ENCODE measurements at places on chromosomes 7 and 10.

DNA sequence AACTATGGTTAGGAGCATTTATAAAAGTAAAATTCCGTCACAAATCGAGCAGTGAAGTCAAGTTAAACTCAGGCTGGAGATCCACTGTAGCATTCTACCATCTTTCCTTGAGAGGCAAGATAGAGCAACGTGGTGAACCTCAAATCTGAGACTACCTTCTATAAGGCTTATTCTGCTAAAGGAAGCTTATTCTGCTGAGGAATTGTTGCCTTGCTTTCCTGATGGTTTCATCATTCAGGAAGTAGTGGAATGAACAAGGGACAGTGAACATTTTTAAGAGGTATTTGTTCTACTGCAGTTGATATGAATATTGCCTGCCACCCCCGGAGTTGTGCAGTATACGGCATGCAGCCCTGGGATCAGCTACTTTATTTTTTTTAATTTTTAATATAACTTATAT is 170.8 kb downstream of the VPS50 start:
- no peak for DNase-seq

DNA sequence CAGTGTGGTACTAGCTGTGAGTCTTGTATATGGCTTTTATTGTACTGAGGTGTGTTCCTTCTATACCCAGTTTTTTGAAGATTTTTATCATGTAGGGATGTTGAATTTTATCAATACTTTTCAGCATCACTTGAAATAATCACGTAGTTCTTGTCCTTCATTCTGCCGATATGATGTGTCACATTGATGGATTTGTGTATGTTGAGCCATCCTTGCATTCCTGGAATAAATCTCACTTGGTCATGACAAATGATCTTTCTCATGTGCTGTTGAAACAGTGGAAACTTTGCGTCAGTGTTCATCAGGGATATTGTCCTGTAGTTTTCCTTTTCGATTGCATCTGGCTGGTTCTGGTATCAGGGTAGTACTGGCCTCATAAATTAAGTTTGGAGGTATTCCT is 7.1 kb upstream of the PRKAR1B start:
- DNase-seq: no peak

DNA sequence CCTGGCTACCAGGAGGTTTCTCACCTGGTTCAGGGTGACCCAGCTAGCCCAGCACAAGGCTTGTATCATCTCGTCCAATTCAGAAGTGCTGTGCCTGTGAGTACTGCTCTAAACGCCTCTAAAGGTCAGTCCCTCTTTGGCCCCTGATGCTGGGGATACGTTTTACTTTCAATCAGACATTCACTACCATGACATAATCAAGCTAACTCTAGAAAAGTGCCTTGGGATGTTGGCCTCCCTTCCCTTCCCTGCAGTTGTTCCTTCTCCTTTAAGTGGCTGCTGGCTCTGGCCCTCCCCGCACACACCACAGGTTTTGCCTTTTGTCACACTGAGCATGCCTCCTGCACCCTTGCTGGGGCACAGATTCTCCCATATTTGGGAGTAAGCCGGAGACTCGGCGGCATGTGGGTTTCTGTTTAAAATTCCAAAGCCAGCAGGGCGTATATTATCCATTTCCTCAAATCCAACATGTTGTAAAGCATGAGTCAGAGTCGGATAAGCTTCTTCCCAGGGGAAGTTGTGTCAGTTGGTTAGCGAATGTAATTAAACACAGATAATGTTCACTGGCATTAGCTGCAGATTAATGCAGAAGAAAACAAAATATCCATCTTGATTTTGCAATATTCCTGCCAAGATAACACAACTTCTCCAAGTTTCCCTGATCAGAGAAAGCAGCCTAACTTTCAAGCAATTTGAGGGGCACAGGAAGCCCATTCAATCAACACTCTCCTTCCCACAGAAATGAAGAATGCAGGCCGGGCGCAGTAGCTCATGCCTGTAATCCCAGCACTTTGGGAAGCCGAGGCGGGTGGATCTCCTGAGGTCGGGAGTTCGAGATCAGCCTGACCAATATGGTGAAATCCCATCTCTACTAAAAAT is 31.8 kb upstream of the VCL start:
- no peak for DNase-seq

DNA sequence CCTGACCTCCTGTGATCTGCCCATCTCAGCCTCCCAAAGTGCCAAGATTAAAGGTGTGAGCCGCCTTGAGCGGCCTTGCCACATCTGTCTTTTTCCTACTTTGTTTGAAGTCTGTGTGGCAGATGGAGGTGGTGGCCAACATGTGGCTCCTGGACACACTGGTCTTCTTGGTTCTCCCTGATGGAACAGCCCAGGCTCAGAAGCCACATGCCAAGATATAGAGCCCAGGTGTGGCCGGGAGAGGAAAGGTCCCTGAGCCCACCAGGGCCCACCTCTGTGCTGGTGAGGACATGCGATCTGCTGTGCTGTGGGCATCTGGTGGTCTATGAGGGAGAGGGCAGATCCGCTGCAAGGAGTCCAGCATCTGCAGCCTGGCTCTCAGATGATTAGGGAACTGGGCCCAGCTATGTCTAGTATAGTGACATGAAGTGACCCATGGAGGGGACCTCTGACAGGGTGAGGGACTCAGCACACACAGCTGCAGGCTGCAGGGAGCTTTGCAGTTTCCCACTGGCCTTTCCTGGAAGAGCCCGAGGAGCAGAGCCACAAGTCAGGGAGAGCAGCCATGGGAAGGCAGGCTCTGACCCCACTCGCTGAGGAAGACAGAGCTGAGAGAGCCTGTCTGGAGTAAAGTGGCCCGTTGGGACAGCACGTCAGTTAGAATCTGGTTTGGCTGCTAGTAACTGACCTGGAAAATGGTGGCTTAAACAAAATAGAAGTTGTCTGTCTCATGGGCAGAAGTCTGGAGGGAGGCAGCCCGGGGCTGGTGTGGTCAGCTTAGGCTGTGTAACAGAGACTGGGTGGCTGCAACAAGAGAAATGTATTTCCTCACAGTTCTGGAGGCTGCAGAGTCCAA is 25.9 kb downstream of the ADCY1 start:
- DNase-seq: no peak

- DNase-seq: no peak
Observed at GRCh38 chr10:83533290-83533689, 606.0 kb upstream of the GHITM start.

- DNase-seq: no peak
Observed at GRCh38 chr7:43313628-43314378, 201.4 kb downstream of the HECW1 start.

DNA sequence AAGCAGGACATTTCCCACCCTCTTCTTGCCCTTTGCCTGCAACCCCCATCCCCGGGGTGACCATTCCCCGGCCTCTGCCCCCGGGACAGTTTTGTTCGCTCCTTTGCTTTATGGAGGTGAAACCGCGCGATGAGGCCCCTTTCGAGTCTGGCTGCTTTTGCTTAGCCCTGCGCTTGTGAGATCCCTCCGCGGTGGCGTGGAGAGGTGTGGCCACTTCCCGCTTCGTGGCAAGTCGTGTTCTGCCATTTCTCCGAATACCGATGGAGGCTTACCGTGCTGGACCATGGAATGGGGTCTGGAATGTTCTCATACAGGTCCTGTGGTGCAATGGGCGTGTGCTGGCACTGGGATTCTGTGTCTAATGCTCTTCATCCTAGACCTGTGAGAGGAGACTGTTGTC is 106.7 kb downstream of the LHPP start:
- no peak for DNase-seq

DNA sequence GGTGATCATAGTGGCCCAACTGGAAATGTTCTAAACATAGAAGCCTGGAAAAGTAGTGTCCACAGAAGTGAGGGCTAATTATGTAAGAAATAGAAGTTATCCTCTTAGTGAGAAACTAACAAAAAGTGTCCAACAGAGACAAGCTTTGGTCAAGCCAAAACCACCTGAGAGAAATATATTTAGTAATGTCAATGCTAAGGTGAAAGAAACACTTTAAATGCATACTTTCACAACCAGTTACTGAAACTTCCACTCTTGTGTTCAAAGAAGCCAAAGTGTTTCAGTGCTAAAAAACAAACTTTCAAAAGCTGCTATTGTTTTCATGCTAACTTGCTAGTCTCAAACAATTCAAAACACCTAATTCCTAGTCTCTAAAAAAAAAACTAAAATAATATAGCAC is 18.1 kb downstream of the RAB11FIP2 start:
- no peak for DNase-seq

DNA sequence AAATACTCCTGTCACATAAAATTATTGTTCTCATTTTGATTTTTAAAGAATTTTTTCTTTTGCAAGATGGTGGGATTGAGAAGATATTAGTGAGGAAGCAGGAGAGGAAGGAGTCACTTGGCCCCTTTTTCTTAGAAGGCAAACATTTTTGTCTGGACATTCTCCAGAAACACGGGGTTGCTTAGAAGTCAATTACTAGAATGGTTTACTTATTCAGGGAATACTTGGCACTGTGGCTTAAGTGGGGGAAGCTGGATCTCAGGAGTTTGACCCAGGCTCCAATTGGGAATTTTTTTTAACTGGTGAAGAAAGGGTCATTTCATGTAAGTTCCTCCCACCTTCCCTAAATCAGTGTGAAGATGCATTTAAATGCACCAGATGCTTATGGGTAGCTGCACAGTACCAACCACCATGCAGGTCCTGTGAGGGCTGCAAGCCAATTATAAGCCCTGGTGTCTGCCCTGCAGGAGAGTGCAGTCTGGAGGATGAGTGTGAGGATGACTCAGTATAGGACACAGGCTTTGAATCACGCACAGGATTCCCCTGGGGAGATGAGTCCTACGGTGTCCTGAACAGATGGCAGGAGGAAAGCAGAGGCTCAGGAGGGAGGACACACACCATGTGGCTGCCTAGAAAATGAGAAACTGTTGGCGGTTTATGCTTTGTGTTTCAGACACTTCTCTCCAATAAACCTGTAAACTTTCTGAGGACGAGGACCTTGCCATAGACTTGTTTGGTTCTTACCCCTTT is 299.1 kb downstream of the PLXNA4 start:
- no peak for DNase-seq

DNA sequence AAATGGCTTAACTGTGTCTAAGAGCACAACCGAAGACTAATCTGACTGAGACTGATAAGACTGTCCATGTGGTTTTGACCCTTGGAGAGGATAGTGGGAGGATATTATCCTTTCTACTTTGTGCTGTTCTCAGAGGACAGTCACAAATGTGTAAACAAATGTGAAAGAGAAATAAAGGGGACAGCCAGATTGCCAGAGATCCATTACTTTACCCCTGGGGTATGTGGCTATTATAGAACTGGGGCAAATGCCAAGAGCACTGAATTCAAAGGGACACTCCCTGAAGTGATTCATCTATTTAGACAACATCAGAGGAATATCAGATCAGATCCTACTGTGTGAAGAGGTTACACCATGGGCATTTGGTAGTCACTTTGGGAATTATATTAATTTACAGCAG is 154.7 kb downstream of the RNLS start:
- DNase-seq: no peak

GRCh38 chr10:87558333-87558732 is 53.6 kb downstream of the MINPP1 start:
- DNase-seq: no peak

DNA sequence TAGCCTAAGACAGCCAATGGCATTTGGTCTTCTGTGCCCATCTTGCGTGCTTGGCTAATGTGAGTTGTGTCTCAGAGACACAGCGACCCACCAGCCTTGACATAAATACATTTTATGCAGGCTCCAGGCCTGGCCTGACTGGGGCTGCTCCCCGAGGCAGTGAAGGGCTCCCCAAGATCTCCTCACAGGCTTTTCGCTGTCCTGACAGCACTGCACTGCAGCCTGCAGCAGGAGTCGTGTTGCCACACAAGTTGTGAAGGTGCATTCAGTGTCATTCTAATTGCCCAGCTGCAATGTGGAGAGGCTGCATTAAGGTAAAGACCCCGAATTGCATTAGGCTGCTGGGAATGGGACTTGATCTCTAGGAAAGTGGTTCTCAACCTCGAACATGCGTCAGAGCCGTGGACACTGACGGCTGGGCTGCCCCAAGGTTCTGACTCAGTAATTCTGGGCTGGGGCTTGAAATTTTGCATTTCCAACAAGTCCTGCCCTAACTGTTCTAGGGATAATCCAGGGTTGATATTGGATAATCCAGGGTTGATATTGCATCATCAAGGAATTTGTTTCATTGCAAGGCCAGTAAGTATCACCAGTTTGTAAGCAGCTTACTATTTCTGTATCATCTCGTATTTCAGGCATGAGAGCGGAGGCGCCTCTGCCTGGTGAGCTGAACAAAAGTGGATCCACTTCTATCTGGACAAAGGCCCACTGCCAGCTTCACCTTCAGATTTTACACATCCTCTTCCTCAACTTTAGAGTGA is 108.7 kb upstream of the INSIG1 start:
- DNase-seq: no peak

GRCh38 chr10:26879744-26880143 is 19.0 kb upstream of the ABI1 start:
- no peak for DNase-seq

DNA sequence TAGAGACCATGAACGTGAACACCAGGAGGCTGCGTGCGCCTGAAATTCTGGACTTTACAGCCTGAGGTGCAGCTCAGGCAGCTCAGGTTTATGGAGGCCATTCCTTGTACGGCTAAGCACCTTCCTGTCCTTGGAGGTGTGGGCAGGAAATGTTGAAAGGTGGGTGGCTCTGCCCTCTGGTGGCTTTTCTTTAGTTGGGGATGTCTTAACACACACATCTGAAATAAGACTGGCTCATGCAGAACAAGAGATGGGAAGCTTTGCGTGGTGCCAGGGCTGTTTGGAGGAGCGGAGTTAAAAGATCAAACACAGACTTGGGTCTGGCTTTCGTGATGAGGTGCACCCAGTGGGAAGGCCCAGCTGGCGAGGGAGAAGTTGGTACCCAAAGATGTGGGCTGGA is 64.1 kb downstream of the DOCK1 start:
- DNase-seq: no peak

GRCh38 chr7:128963327-128963757 is 25.6 kb downstream of the IRF5 start:
- DNase-seq: no peak

- no peak for DNase-seq
Observed at GRCh38 chr10:15103513-15103912, 6.4 kb downstream of the RPP38 start.

DNA sequence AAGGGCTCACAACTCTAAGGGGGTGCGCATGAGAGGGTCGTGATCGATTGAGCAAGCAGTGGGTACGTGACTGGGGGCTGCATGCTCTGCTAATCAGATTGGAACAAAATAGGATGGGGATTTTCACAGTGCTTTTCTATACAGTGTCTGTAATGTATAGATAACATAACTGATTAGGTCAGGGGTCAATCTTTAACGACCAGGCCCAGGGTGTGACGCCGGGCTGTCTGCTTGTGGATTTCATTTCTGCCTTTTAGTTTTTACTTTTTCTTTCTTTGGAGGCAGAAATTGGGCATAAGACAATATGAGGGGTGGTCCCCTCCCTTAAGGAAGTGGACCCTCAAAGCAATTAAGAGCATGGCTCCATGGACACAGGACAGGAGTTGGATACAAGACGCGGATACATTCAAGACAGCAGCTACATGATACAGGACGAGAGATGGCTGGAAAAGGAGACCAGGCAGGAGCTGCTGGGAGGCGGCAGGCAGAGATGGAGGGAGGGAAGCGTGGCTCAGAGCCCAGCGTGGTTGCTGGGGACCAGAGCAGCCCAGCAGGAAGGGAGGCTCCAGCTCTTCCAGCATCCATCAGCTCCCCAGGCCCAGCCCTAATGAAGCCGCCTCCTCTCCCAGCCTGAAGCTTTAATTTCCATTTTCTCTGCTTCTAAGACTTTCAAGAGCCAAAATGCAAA is 31.6 kb downstream of the GSDME start:
- no peak for DNase-seq

GRCh38 chr10:53109320-53109719 is 336.7 kb upstream of the MBL2 start:
- no peak for DNase-seq

GRCh38 chr10:116815641-116816415 is 33.5 kb upstream of the ENO4 start:
- no peak for DNase-seq
